Pulmonary artery endothelial cell (primary cell): ENCODE measurements at places on chromosomes 3 and 15. TPM values are rescaled to one million over a fixed set of nuclear protein-coding genes. Genes with fewer than 3 reads are reported as not detected.

DNA sequence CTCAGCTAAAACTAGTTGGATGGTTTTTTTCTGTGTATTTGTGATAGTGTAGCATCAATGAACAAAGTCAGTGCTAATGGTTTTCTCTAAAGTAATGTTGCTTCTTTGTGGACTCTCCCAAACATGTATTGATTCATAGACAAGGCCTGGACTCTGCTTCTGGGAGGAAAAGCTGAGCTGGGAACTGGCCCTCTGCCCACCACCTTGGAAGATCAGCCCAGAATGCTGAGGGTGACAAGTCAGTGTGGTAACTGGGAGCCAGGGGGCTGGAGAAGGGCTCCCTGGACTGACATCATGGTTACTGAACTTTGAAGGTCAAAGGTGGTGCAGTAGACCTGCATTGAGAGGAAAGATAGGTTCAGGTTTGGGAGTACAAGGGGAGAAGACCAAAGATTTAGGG lies 3.0 kb downstream of the ARHGAP31 start:
- DNase-seq = no peak

GRCh38 chr3:119825820-119826219 lies 43.9 kb downstream of the NR1I2 start:
- no peak for DNase-seq

- DNase-seq = peak; percentile 53
Measured at GRCh38 chr3:193301433-193301832, 60.4 kb downstream of the PLAAT1 start.

GRCh38 chr3:72322264-72322976 lies 525.8 kb downstream of the SHQ1 start:
- DNase-seq = no peak

GRCh38 chr3:49456466-49456865 lies 13.6 kb upstream of the DAG1 start:
- DNase-seq = no peak

DNA sequence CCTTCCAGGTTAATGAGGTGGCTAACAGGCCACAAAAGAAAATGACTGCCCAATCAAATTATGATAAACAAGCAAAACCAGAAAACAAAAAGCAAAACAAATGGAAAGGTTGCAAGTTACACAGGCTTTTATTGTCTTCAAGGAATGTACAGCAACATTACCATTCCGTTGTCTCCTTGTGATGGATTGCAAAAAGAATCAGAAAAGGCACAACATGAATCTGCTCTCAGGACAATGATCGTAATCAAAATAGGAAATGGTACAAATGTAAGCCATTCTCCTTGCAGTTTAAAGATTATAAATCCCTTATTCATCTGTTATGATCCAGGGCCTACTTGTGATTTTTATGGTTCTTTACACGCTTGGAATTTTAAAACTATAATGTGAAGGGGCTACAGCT lies 125.8 kb downstream of the ECT2 start:
- DNase-seq = no peak

DNA sequence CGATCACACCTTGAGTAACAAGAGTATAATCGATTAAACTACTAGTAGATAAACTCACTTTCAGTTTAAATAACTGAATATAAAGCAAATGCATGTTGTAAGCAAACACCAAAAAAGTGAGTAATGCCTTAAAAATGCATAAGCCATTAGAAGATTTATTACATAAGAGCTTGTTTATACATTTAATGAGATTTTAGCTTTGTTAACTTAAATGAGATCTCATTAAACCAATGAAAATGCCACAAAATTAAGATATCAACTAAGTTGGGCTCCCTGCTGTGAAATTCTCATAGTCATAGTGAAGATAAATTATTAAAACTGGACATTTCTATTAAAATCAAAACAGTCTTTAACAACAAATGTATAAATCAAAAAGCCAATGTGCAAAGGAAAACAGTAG lies 701.2 kb downstream of the NLGN1 start:
- no peak for DNase-seq

- DNase-seq = no peak
Measured at GRCh38 chr3:19898721-19899120, 35.3 kb downstream of the EFHB start.

DNA sequence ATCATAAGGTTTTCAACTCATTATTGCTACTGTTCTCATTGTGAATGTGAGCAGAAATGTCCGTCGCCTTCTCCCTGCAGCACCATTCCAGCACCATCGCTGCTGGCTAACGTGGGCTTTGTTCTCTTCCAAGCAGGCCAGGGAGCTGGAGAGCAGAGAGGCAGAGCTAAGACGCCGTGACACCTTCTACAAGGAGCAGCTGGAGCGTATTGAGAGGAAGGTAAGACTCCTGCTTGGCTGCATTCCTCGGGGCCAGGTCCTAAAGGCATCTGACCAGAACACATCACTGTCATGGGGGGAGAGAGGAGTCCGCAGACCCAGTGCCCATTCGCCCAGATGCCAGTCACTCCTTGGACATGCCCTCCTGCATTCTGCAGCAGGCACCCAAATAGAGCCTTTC lies 130.4 kb upstream of the PLXNA1 start:
- no peak for DNase-seq

DNA sequence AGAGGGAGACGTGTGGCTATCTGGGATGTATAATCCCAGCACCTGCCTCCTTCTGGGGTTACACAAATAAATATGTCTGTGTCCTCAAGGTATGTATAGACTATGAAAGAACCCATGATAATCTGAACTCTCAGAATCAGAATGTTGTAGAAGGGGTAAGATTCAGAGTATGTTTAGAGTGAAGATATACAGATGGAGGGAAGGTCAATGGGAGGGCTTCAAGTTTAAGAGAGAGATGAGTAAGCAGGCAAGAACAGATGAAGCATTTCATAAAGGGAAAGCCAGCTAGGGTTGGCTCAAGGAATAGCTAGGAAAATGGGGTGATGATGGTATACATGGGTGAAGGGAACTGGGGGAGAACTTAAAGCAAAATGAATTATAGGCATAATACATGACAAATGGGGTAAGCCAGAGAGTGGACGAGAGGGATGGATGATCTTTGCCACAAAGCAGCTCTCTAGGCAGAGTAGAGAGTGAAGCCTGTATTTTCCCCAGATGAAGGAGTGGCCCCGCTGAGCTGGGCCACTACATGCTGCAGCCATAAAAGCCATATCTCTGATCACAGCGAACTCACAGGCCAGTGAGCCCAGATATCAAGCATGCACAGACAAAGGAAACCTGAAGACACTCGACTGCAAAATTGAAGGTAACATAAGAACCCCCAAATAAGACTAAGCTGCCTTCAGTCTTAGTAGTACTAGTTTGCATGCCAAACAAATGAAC lies 15.9 kb upstream of the ZBTB38 start:
- DNase-seq = no peak

- no peak for DNase-seq
Measured at GRCh38 chr3:4571690-4572334, 78.7 kb downstream of the ITPR1 start.

GRCh38 chr3:28347374-28348264 lies 902 bp upstream of the ZCWPW2 start:
- no peak for DNase-seq

DNA sequence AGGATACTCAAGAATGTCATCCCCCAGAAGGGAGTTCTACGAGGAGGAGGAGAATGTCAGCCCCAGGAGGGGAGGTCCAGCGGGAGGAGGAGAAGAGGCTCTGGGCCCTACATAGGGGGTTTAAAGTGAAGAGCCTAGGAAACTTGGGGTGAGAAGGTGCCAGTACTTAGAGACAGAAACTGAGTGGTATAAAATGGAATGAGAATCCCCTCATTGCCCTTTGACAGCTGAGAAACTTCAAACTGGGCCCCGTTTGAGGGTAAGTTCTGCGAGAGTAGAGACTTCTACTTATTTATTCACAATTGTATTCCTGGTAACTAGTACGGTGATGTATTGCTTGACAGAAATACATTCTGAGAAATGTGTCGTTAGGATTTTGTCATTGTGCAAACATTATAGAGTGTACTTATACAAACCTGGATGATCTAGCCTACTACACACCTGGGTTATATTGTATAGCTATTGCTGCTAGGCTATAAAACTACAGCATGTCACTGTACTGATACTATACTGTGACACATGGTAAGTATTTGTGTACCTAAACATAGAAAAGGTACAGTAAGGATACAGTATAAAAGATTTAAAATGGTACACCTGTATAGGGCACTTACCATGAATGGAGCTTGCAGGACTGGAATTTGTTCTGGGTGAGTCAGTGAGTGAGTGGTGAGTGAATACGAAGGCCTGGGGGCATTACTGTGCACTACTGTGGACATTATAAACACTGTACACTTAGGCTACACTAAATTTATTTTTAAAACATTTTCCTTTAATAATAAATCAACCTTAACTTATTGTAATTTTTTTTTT lies 62.0 kb downstream of the TSC22D2 start:
- no peak for DNase-seq

- DNase-seq = no peak
Measured at GRCh38 chr3:38511546-38511945, 15.4 kb downstream of the EXOG start.

GRCh38 chr3:128201158-128201755 lies 48.0 kb downstream of the EEFSEC start:
- DNase-seq = no peak

DNA sequence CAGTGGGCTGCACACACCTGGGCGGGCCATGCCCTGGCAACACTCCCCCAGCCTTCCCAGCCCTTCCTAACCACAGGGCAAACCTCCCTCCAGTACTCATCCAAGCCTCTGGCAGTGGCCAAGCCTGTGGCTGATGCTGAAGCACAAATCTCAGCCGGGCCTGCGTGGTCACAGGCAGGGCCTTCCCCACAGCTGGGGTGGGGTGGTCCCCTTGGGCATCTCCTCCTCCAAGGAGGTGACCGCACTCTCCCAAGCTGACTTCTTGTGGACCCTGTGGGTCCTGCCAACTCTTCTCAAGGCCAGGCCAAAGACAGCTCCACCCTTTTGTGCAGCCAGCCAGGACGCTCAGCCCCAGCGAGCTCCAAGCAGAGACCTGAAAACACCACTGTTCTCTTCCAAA lies 21.4 kb downstream of the GRAMD2A start:
- DNase-seq = no peak

DNA sequence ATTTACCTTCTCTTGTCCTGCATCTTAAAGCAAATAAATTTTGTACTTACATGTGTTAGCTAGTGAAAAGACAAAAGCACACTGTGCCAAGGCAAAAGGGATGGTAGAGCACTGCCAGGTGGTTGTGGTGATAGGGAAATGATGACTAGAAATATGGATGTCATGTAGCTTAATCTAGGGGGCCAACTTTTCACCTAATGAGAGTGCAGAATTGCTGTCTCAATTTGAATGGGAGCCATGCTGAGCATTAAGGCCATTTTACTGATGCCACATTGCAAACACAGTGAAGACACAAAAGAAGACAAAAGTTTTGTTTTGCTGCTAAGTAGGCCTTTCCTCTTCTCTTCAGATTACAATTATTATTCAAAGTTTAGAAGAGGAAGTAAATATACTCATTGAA lies 274.7 kb downstream of the PDCD6IP start:
- DNase-seq = no peak

DNA sequence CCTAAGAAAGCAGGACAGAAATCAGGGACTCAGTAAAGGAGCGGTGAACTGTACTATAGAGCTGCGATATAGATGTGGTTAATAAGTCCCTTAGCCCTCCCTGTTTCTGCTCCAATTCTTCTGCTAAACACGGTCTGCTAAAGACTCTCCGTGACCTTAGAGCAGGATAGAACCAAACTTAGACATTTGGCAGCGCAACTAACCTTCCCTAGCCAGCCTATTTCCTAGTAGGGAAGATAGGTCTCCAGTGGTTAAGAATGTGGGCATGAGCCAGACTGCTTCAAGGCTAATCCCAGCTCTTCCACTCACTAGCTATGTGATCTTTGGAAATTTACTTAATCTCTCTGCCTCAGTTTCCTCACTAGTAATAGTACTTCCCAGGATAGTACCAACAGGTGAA lies 193.6 kb upstream of the IL12A start:
- DNase-seq = no peak

GRCh38 chr3:132348531-132348930 lies 31.3 kb downstream of the ACP3 start:
- DNase-seq = no peak

DNA sequence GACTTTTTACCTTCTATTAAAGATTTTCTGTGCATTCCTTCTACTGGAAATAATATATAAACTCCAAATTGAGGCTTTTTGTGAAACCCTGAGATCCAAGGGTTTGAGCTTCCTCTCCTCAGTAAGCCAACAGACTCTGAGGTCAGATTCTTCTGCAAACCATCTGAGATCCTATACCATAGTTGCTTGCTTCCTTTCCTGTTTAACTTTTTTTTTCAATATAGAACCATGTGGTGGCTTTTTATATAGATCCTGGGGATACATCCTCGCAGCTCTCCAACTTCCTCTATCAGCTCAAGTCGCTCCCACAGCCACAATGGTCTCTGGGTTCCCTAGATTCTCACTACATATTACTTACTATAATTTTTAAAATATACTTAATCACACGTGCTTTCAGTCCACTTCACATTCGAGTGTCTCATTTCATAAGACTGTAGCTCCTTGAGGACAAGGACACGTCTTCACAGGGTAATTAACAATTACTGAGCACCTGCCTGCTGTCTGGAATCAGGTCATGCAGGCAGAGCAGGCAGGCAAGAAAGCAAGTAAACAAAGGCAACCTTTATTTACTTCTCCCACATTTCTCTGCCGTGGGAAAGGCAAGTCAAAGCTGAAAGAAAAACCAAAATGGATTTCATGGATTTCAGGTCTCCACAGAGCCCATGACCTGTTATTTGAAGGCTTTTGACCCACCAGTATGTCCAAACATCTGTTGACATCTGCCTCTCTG lies 941.5 kb downstream of the FHIT start:
- no peak for DNase-seq

DNA sequence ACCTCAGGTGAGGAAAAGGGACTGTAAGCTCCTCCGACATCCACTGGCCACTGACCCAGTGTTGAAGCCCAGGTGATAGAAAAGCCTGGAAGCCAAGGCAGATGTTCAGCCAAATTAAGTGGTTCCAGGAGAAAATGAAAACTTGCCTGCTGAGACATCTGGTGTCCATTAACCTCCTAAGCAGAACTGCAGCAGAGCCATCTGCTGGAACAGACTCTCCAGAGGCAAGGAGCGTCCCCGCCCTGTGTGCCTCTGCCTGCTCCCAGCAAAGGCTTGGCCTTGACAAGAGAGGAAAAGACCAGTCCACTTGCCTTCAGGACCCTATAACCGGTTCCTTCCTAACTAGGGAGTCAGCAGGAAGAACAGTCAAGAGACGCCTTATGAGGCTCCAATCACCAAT lies 48.2 kb downstream of the SRGAP3 start:
- no peak for DNase-seq

DNA sequence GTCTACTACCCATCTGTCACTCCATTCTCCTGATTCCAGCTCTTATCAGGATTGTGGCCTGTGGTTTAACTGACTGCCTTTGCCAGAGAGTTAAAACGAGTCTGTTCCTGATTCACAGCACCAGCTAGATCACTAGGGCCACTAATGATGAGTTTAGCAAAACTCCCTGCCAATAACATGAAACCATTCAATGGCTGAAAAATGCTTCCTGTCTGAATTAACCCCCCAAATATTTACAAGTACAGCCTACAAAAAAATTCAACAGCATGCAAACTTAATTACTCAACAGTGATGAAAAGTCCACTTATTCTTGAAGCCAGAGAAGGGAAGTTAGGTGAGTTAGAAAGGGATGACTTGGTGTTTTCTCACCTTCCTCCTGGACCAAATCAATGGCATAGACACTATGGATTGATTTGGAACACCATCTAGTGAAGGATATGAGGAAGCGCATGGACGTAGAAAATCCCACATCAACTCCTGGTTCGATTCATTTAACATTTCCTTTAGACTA lies 141.4 kb downstream of the TGFBR2 start:
- no peak for DNase-seq

The LXN gene
- 161 and 179 TPM in 2 replicates for total RNA-seq

The YEATS2 gene
- total RNA-seq = 33.8 and 37.5 TPM in 2 replicates

The CFAP100 gene
- total RNA-seq = not detected in 2 replicates

The GATM gene
- 0.46 and 0.53 TPM in 2 replicates for total RNA-seq

The SERPINI1 gene
- total RNA-seq = 0.33 and 0.78 TPM in 2 replicates

The GABRB3 gene
- 0.07 and 0.59 TPM in 2 replicates for total RNA-seq
